ENCODE measurements at places on chromosomes 4 and X.

- no peak for DNase-seq
Measured at GRCh38 chr4:152894673-152895072, 41.5 kb upstream of the FHDC1 start.

- no peak for DNase-seq
Measured at GRCh38 chr4:144801731-144802130, 155.8 kb downstream of the HHIP start.

GRCh38 chr4:169342906-169343564 lies 72.3 kb upstream of the SH3RF1 start:
- no peak for DNase-seq

DNA sequence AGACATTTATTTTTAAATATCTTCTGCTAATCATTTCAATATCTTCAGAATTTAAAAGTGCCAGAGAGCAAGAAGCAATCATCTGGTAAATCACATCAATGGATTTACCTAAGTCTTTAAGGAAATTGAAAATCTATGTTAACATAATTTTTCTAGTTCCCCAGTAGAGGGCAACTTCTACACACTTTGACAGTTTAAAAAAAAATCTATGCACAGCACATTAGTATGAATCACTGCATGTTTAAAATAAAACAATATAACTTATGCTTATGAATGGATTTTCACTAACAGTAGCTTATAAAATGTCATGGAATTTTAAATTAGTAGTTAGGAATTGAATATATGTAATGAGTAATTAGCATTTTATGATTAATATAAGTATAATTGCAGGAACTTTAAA lies 126.5 kb downstream of the REELD1 start:
- DNase-seq, result no peak

GRCh38 chr4:108166038-108166437 lies 2.7 kb downstream of the LEF1 start:
- DNase-seq, result peak; percentile 56

GRCh38 chrX:7074908-7075204 lies 72.7 kb upstream of the STS start:
- no peak for DNase-seq

DNA sequence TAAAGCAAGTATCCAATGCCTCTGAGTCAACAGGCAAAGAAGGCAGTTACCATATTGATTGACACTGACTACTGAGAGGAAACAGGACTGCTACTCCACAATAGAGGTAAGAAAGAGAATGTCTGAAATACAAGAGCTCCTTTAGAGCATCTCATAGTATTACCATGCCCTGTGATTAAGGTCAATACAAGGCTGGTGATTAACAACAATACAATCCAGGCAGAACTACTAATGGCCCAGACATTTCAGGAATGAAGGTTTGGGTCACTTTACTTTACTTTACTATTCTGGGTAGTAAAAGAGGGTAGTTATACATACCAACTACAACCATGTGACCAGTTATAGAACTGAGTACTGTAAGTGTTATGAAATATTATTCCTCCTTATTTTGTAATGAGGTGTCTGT lies 44.5 kb downstream of the BRWD3 start:
- no peak for DNase-seq

GRCh38 chr4:166839615-166840251 lies 394.6 kb downstream of the SPOCK3 start:
- no peak for DNase-seq

DNA sequence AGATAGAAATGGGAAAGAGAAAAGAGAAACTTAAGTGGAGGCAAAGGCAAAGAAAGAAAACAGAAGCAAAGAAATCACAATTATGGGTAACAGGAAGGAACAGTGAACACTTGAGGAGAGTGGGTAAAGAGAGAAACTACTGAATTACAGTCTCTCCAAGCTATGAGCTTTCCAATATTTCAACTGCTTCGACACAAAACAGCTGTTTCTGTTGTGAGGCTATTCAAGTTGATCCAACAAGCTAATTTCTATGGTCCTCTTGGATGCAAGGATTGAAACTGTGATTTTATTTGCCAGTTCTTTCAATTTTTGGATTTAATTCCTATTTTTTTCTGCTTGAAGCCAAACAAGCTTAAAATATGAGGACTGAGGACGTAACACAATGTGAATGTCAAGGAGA lies 80.5 kb upstream of the ADGRA3 start:
- DNase-seq, result no peak

All from CD4-positive, alpha-beta T cell treated with Interleukin-6 at 100 ng/mL for 8 hours (primary cell).